Calu3 (cell line): ENCODE measurements at places on chromosomes 11 and 22.

DNA sequence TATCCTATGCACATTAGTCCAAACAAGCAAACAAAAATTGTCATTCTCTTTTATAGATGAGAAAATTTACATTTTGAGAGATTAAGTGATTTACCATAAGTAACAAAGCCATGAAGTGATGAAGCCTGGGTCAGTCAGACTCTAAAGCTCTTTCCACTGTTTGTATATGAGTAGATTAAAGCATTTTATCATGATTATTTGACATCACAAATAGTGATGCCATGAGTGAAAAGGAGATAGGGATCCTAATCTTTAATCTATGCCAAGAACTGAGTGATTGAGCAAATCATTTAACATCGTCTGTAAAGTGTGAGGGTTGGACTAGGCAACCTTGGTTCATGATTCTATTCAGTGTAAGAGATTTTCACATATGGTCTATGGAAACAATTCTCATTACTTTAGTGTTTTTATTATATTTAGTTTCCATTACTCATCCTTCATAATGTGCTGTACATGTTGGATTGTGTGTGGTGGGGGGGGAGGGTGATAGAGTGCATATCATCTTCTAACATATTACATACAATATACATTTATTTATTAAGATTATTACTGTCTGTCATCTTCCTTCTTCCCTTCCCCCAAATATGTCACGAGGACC lies 50.7 kb downstream of the ARHGEF12 start:
- DNase-seq = no peak

GRCh38 chr11:111922803-111923202 lies 4.1 kb downstream of the C11orf52 start:
- DNase-seq = no peak

GRCh38 chr22:17475318-17476230 lies 87.7 kb upstream of the SLC25A18 start:
- no peak for DNase-seq

GRCh38 chr11:64357904-64358535 lies 942 bp upstream of the RPS6KA4 start:
- DNase-seq = peak; percentile 83
